ENCODE measurements at places on chromosomes 7 and 10.

GRCh38 chr10:67697724-67698131 is 1.7 kb upstream of the CTNNA3 start:
- DNase-seq, result no peak

GRCh38 chr10:126199221-126199998 is 188.9 kb downstream of the ADAM12 start:
- no peak for DNase-seq

- no peak for DNase-seq
Measured at GRCh38 chr10:12838366-12838765, 163.1 kb downstream of the CCDC3 start.

GRCh38 chr7:131027287-131027773 is 293.3 kb upstream of the KLF14 start:
- DNase-seq, result no peak

DNA sequence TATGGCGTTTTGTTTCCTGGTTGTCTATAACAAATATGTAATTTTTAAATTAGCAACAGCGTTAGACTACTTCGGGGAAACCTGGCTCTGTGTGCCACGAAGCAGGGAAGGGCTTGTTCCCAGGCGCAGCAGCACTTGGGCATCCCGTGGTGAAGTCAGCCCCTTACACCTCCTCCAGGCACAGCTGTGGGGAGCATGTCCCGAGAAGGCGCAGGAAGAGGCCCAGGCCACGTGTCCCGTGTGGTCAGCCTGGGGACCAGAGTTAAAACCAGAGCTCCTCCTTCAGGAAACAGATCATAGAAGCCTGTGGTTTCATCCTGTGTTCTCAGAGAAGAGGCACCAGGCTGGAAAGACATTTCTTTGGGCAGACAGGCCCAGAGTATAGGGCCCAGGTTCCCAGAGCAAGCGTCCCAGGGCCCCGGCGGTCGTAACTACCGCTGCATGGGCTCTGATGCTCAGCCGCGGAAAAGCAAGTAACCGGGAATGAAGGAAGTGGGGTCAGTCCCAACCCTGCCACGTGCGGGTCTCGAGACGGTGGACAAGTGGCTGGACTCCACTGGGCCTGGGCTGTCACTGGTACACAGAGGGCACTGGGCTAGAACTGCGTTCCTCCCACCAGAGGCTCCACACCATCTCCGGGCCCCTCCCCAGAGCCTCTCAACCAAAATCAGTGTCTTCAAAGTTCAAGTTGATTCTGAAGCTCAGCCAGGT is 7.1 kb downstream of the NUDT1 start:
- DNase-seq, result no peak

DNA sequence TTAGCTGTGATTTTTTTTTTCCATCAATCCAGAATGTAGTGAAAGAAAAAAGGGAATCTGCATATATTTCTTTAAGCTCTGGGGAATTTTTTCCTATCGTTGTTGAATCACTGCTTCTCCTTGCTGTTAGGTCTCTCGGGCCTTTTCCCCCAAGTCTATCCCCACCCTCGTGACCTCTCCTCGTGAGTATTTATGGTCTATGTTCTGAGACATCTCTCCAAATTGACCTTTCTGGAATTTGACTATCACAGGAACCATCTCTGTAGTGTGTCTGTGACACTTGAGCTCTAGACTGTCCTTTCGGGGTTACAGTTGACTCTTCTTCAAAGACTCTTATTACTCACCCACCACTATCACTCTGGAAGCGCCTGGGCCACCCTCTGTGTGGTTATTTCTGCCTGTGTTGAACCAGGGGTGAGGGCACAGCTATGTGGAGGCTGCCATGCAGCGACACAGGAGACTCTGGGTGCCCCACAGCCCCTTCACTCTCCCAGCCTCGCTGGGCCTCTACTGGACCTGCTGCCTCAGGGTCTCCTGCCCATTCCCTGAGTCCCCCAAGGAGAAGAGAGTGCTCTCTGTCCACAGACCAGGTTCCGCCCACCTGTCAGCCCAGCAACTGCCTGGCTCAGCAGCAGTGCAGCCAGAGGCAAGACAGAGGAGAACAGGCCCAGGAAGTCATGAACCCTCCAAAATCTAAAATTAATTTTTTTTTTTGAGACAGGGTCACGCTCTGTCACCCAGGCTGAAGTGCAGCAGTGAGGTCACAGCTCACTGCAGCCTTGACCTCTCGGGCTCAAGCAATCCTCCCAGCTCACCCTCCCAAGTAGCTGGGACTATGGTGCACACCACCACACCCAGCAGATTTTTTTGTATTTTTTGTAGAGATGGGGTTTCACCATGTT is 45.7 kb upstream of the PTPRN2 start:
- DNase-seq, result no peak

DNA sequence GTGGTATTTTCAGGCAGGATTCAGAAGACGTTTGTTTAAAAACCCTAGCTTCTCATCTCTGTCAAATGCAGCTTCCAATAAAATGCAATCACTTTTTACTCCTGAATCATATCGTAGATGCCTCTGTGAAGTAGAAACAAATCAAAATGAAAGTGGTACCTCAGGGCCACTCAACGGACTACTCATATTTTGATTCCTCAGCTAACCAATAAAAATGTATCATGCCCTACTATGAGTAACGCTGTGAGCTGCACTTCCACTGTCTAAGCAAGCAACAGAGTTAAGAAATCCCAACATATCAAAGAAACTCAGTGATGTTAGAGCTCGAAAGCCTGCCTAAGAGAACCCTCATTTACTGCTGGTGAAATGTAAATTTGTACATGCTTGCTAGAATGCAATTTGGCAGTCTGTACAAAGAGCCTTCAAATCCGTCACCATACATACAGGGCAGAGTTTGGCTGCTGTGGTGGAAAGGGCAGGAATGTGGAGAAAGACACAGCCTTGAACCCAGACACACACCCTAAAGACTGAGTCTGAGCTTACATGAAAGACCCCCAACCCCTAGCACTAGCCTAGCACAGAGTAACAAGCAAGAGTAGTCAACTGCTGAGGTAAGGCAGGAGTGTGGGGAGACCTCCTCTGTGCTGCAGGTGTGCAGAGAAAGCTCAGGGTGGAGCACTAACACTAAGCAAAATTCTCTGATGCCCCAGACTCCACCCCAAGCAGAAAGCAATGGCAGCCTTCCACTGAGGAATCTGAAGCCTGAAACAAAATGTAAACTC is 151.5 kb downstream of the ANK3 start:
- DNase-seq, result no peak

DNA sequence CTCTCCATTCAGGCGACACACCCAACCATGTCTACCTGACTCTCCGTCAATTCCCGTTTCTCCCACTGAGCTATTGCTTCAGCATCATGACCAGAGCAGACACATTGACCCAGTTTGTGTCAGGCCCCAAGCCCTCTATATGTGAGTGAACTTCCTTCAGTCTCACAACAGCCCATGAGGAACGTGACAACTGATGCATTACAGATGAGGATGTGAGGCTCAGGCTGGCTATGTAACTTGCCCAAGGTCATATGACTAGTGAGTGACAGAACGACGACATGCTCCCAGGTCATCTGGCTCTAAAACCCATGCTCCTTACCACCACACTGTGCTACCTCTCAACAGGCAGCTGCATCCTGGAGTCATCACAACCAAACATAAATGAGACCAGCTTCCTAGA is 3.7 kb downstream of the TMEM140 start:
- no peak for DNase-seq

DNA sequence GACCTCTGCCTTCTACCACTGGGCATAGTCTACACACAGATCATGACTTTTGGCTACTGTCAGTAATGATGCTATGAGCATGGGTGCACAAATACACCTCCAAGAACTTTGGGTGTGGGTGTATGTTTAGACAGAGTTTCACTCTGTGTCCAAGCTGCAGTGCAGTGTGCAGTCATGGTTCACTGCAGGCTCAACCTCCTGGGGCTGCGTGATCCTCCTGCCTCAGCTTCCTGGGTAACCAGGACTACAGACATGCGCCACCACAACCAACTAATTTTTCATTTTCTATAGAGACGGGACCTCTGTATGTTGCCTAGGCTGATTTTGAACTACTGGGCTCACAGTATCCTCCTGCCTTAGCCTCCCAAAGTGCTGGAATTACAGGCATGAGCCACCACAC is 194.4 kb downstream of the NSUN6 start:
- no peak for DNase-seq

- DNase-seq, result no peak
Measured at GRCh38 chr7:4904346-4904745, 20.8 kb upstream of the RADIL start.

GRCh38 chr10:8752146-8752843 is 697.8 kb downstream of the GATA3 start:
- DNase-seq, result no peak

DNA sequence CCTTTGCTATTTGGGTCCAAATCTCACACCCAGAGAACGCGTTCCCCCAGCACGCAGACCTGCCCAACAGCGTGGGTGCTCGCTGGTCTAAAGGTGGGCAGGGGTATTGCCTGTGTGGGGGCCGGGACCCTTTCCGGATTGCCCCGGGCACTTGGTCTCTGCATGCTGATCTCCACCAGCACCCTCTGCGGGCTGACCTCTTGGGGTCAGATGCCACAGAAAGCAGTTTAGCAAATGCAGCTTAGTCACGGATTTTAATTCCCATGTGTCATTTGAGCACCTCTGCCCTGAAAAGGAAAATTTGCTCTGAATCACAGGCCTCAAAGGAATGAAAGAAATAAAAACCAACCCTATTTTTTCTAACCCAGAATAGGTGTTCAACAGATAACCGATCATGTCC is 46.7 kb downstream of the PKD1L1 start:
- no peak for DNase-seq

- no peak for DNase-seq
Measured at GRCh38 chr10:103980288-103980906, 13.5 kb downstream of the SLK start.

DNA sequence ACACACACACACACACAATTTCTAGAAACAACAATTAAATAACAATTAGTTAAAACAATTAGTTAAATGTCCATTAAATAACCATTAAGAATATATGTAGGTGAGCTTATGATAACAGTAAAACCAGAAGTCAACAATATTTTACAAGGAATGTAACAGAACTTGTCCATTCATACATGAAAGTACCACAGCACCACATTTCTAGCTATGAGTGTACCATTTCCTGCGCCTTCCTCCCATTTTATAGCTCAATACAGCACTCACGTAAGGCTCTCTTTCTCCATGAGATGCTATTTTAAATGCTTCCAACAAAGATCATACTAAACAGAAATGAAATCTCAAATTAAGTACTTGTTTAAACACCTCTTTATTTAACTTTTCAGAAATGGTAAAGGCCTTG is 367.3 kb upstream of the ZWINT start:
- no peak for DNase-seq

DNA sequence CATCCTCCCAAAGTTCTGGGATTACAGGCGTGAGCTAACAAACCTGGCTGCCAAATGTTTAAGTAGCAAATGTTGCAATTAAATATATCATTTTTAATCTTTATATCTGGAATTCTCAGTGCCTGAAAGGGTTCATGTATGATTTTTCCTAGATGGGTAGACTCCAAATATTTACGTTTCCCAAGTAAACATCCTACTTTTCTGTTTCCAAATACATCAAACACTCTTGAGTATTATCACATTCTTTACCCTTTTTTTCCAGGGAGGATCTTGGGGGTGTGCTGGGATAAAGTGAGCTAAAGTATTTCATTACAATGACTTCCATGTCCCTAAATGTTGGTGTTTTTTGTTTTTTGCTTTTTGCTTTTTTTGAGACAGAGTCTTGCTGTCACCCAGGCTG is 32.9 kb upstream of the CYTH3 start:
- DNase-seq, result no peak

DNA sequence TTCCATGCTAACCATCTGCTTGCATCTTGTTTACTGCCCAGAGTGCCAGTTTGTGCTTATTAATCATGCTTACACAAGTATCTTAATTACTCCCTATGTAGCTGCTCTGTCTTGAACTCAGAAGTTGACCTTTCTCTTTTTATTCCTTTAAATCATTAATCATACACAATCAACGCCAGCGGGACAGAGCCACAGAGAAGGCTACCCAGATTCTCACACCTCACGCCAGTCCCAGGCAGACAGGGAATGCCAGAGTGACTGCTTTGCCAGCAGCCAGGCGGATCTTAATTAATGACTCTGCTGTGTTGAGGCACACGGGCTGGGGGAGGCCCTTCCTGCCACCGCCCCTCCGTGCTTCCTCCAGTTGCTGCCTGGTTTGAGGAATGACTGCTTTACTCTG is 229.4 kb downstream of the LRMDA start:
- peak; percentile 8 for DNase-seq
